ENCODE measurements at places on chromosomes 7 and 10.

DNA sequence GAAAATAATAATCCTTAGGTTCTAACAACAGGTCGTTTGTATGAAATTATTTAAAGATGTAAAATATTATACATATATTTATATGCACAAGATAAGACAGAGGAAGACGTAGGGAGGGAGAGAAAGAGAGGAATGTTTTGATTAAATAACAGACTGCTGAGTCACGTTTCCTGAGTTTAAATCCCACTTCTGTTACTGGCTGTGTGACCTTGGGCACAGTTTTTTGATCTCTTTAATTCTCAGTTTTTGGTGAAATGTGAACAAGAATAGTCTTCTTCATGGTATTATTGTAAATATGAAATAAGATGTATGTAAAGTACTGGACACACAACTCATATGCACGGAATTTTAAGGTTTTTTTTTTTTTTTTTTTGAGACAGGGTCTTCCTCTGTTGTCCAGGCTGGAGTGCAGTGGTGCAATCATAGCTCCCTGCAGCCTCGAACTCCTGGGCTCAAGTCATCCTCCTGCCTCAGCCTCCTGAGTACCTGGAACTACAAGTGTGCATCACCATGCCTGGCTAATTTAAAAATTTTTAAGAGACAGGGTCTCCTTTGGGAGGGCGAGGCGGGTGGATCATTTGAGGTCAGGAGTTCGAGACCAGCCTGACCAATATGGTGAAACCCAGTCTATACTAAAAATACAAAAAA is 42.6 kb downstream of the BAMBI start:
- peak; percentile 73 for DNase-seq

DNA sequence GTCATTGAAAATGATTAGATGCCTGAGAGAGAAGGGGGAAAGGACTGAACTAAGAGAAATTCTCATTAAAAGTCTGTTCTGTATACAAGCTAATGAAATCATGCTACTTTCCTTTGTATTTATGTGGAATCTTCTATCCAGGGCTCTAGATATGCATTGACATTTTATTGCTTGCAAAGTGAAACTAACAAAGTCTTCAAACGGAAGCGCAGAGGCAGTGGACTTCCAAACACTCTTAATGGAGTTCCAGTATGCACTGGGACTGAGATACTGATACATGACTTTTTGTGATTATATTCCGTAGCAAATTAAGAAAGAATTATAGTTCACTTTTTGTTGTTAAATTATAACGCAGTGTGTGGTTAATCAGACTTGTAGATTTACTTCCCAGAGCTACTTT is 166.8 kb upstream of the TBX20 start:
- DNase-seq, result no peak

DNA sequence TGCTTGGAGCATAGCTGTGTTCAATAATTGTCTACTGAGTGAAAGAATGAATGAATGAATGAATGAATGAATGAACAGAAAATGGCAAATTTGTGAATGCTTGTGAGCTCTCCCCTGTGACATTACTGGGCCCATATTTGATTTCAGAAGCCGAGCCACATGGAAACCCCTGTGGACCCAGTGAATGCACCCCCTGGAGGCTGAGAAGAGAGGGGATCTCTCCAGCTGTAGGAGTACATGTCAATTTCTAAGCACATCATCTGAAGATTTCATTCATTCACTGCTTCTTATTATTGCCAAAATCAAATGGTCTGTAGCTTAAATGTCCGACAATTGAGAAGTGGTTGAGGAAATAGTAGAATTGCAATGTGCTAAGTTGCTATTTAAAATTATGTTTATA is 58.3 kb upstream of the DOCK1 start:
- no peak for DNase-seq

GRCh38 chr10:36872702-36873393 is 252.6 kb upstream of the ANKRD30A start:
- DNase-seq, result no peak

GRCh38 chr7:151688236-151688780 is 168.6 kb upstream of the RHEB start:
- no peak for DNase-seq

DNA sequence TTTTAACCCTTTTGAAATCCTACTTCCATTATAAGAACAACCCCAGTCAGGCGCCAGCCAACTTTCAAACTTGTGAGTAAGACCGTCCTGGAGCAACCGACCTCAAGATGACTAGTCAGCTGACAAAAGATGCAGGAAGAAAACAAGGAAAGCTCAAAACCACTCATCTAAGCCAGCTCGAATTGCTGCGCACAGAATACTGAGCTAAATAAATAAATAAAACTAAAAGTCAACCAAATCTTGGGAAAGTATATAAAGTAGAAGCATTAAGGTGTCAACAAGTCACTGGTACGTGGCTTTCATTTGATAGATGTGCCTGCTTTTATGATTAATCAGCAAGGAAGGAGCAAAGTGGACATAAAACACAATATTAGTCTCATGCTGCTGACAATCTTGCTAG is 1269.8 kb downstream of the XPNPEP1 start:
- DNase-seq, result peak; percentile 0

GRCh38 chr10:112735041-112735695 is 214.9 kb upstream of the TCF7L2 start:
- DNase-seq, result no peak

DNA sequence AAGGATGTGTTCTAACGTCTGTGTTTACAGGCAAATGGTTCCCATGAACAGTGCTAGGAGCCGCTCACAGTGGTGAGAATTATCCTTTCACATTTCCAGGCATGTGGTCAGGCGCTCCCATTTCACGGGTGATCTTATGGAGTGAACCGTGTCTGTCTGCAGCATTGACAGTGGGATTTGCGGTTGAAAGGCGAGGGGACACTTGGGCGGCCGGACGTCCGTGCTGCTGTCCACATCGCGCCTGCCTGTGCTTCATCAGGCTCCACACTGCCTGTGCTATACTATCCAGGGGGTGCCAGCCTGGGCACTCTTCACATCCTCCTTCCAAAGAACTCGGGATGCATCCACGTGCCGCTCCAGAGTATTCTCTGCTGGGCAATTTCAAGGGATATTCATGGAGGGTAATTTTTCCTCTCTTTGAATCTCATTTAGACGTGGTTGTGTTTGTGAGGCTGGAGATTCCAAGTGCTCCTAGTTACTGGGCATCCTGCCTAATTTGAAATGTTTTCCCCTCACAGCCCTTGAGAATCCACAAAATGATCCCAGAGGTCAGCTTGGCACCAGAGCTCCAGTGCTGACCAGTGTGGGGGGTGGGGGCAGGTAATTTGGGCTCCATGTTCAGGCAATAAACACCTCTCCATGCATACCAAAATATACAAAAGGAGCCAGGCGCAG is 61.9 kb upstream of the EBF3 start:
- no peak for DNase-seq

- DNase-seq, result peak; percentile 30
These were observed 184.2 kb downstream of the STK31 start for GRCh38 chr7:23893942-23894891.
